ENCODE measurements at places on chromosomes 13 and 19.

GRCh38 chr19:52397310-52398080 lies at the start of gene ZNF528:
TSS of gene ZNF528 (plus strand) at chr19:52397849. CDS start at chr19:52402014, 4,165 bp downstream.
- peak; percentile 91 for DNase-seq

DNA sequence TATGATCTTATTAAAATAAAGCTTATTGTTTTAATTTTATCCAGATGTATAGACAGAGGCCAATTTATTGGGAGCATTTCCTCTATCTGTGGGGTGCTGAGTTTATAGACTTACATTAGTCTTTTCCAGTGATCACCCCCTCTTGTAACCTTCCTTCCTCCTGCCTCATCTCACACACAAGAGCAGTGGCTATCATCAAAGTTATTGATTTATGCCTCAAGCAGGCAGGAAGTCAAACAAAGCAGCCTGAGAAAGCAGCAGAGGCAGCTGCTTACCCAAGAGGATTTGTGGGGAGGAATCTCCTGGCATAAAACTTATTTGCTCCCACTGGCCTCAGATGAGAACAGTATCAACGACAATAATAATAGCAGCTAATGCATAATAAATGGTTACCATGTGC lies 26.3 kb upstream of the DCLK1 start:
- no peak for DNase-seq

DNA sequence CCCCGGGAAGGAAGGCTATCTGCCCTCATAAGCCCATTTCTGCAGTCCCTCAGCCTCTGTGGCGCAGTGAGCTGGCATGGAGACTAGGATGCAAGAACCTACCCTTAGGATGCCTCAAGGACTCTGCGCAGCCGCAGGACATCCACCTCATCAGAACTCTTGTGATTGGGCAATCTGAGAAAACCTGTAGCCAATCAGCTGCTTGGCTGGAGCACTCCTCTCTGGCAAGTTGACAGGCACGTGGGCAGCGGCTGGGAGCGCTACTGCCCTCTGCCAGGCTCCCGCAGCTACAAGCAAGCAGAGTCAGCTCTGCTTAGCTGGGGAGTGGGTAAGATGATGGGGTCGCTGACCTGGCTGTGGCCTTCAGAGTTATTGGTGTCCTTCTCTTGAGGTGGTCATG lies 1.5 kb upstream of the ECSIT start:
- peak; percentile 93 for DNase-seq

- no peak for DNase-seq
Measured at GRCh38 chr19:14405380-14405757, 13.8 kb downstream of the DDX39A start.

GRCh38 chr19:39160889-39161672 lies 35.5 kb downstream of the PAK4 start:
- no peak for DNase-seq

DNA sequence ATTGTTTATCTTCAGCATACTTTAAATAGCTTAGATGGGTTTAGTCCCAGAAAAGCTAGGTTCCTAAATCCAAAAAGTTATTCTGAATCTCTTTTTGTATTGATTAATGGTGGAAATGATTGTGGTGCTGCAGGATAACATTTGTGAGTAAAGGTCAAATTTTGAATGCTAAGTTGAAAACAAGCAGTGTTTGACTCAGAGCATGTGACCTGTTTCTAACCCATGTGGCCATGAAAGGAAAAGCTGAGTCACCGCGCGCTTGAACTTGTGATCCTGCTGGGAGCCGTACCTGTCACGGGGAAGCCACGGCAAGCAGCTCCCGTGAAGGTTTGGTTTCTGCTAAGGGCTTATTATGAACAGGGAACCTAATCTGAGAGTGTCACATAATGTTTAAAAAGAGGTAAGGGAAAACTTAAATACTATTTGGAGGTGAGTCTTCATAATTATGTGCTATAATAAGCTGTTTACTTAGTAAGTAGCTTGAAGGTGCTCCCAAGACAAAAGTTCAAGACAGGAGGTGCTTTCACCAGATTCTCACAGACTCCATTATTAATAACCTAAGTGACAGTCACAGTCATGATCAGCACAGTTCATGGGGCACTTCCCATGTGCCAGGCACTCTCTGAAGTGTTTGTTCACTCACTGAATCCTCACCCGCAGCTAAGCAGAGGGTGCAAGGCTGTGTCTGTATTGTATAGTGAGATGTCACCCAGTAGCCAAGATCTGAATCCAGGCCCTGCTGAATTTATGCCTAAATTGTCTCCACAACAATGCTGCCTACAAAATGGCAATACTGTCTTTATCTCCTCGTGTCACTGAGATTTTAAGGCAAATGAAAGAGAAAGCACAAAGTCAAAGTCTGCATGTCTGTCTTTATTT lies 286.5 kb downstream of the MYO16 start:
- peak; percentile 44 for DNase-seq

GRCh38 chr13:83311886-83312577 lies 570.2 kb downstream of the SLITRK1 start:
- no peak for DNase-seq

- DNase-seq: peak; percentile 63
Measured at GRCh38 chr19:48147597-48148175, 22.5 kb downstream of the LIG1 start.

DNA sequence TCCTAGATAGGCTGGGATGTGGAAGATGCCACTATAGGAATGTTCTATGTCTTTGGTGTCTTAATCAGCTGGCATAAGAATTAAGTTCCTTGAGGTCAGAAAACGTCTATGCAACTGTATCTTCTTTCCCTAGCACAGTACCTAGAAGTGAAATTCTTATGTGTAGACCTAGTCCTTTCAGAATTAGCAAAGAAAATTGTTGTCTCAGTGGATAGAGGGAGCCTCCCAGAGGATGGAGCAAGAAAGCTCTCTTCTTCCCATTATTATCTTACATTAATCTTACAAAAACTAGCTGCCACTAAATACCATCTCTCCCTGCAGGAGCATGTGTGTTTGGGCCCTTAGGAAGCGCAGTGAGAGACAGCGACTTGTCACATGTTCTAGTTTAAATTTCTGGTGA lies 11.6 kb downstream of the CLDN10 start:
- no peak for DNase-seq

GRCh38 chr19:53773999-53774398 lies 50.1 kb downstream of the NLRP12 start:
- no peak for DNase-seq

DNA sequence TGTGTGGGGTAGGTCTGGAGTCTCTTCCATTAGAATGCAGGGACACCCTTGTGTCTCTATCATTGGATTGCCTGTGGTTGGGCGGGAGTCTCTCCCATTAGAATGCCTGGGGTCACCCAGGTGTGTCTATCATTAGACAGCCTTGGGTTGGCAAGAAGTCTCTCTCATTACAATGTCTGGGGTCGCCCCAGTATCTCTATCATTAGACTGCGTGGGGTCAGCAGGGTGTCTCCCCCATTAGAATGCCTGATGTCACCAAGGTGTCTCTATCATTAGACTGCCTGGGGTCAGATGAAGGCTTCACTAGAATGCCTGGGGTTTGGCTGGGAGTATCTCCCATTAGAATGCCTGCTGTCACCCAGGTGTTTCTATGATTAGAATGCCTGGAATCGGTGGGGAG lies 1539.0 kb downstream of the UQCRFS1 start:
- DNase-seq: no peak

DNA sequence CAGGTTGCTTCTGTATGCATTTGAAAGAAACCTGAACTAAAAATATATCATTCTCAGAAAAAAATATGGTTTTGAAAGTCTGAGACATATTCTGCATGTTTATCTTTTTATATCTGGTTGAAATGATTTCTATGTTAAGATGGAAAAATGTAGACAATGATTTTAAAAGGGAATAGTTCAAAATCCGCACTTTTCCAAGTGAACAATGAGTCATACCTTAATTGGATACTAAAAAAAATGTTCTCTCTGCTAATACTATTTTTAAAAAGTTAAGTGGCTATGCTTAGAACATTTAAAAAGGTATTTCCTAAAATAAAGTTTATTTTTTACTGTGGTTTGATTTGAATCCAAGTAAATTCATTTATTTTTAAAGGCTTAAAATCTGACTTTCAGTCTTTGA lies 801.4 kb downstream of the SLITRK6 start:
- DNase-seq: peak; percentile 51

DNA sequence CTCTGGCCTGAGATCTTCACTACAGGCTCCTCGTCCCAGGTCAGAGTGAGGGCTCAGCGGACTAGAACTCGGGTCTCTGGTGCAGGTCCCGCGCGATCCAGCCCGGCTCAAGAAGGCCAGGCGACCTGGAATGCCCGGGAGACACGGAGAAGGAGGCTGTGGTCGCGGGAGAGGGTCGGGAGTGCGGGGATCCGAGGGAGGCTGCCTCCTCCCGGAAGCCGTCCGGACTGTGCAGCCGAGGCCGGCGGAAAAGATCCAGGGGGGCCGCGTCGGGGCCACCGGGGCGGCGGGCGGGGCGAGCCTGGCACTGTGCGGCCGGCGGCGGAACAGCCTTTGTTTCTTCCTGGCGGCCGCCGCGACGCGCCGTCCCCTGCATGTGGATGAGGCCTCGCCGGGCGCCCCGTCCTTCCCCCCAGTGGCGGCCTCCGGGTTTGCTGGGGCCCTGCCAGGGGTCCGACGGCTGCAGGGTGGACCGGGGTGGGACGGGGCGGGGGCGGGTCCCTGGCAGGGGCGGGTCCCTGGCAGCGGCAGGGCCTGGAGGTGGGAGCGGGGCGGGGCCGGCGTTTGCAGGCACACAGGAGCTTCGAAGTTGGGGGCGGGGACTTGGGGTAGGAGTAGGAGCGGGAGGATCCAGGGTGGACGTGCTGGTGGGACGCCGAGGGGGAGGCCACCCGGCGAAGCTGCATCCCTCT lies 1.0 kb upstream of the SLC7A10 start:
- DNase-seq: no peak

DNA sequence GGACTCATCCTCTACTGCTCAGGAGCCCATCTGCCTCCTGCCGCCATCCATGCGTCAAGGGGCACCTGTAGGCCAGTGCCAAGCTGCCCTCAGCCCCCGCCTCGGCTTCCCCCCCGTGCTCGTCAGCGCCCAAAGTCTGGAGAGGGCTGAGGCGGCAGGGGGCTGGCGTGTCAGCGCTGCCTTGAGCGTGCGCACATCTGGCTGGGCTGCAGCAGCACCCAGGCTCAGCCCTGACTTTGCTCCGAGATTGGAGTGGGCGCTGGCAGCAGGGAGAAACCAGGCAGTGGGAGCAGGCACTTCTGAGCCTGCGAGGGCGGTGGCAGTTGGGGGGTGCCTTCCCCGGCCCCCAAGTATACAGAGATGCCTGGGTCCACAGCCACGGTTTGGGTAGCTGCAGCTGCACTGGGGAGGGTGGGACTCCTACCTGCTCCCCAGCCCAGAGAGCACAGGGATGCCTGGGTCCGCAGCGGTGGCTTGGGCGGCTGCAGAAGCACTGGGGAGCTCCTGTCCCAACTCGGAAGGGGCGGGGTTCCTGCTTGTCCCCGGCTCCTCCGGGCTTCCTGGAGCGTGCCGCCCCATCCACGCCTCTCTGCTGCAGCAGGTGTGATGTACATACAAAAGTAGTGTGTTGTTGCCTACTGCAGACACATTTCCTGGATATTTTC lies 44.8 kb upstream of the LPAR6 start:
- DNase-seq: no peak
